Osteocyte (in vitro differentiated cells): ENCODE measurements at places on chromosomes 11 and 22. TPM values are rescaled to one million over a fixed set of nuclear protein-coding genes. Genes with fewer than 3 reads are reported as not detected.

DNA sequence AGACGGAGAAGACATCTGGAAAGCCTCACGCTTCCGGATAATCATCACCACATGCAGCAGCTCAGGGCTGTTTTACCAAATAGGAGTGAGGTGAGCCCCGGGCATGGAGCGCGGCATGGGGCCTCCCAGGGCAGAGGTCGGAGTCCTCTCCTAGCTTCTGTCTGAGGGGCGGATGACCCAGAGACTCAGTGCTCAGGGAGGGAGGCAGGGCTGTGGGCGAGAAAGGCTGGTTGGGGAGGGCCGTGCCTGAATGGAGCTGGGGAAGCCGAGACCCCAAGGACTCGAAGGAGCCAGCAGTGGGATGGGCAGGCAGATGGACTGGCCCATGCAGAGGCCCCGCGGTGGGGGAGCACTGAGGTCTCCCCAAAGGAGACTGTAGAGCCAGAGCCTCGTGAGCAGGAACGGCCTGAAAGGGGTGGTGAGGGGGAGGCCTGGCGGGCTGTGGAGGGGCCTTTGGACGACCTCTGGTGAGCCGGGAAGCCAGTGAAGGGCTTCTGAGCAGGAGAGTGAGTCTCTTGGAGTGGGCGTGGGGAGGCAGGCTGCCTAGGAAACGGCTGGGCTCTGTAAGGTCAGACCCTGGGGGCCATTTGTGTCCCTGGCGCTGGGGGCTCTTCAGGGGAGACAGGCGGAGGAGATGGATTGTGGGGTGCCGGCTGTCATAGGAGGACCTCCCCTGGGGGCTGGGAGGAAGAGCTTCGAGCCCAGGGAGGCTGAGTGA is 24.7 kb upstream of the PANX2 start:
- no peaks in the 10 kb centered on the region for H3K36me3 ChIP-seq
- H3K27ac ChIP-seq: no peak overlapping the region
- H3K4me1 ChIP-seq: peaks cover 25% of the 10 kb centered on the region

DNA sequence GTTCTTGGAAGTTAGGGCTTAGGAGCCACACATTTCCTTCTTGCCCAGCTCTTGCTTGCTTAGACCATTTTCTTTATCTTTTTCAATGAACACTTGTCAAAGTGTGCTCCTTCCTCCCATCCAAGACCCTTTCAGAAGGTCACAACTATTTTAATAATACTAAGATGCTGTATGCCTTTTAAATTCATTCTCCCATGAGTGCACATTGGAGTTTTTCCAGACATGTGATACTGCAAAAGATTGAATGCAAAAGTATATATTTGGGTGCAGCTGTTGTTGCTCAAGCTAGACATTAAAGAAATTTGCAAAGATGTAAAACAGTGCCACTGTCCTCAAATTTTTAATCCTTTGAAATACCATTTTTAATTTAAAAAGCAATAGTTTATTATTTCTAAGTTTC is 69.3 kb upstream of the TNRC6B start:
- no peak for DNase-seq
- no peaks in the 10 kb centered on the region for H3K36me3 ChIP-seq
- H3K4me3 ChIP-seq: peak overlapping the region; percentile 57
- no peaks in the 10 kb centered on the region for H3K27me3 ChIP-seq

FAM227A gene
- total RNA-seq: 2.7 and 3.5 TPM in 2 replicates

RELT gene
- 3.3 and 4.1 TPM in 2 replicates for total RNA-seq

DNA sequence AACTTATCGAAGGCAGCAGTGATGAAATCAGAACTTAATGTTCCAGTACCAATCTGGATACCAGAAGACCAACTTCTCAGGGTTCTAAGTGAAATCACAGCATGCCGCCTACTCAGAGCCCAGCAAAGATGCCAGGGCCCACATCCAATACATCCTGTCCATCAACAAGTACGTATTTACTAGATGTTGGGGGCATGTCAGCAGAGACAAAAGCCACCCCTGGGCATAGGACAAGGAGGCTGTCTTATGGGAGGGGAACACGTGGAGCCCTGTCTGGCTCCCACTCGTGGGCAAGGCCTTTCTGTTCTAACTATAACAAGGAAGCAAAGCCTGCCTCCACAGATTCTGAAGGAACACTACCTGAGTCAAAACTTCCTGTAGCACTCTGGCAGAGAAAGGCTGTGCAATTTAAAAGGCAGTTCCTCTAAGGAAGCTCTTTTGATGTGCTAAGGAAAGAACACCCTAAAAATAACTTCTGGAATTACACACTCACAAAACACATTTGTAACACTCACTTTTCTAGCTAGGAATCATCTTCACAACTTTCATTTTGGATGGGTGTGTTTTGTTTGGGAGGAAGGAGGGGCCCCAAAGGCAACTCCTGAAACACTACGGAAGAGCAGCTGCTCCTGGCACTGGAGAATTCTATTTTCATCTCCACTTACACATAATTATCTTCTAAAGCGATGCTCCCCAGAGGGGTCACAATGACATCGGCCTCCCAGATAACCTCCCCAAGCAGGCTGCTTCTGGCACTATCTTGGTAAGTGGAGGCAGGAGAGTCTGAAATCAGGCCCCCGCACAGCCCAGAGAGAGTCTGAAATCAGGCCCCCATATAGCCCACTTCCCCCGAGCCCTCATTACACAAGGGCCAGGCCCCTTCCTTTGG is 14.2 kb downstream of the SMCO4 start:
- H3K36me3 ChIP-seq: no peaks in the 10 kb centered on the region
- H3K4me3 ChIP-seq: no peak overlapping the region
- peaks cover 47% of the 10 kb centered on the region for H3K4me1 ChIP-seq
- no peaks in the 10 kb centered on the region for H3K27me3 ChIP-seq

GRCh38 chr11:110349138-110349996 is 53.0 kb upstream of the RDX start:
- H3K27me3 ChIP-seq: no peaks in the 10 kb centered on the region
- H3K4me1 ChIP-seq: peaks cover 14% of the 10 kb centered on the region
- no peak for DNase-seq
- H3K27ac ChIP-seq: peak overlapping the region; percentile 36

GRCh38 chr11:36041988-36042611 is 98.2 kb downstream of the LDLRAD3 start:
- peaks cover 3% of the 10 kb centered on the region for H3K36me3 ChIP-seq
- H3K4me3 ChIP-seq: no peak overlapping the region
- no peak overlapping the region for H3K27ac ChIP-seq

GRCh38 chr22:39428597-39429071 is 28.2 kb upstream of the MGAT3 start:
- peaks cover 19% of the 10 kb centered on the region for H3K36me3 ChIP-seq
- peaks cover 60% of the 10 kb centered on the region for H3K4me1 ChIP-seq
- no peak overlapping the region for H3K4me3 ChIP-seq
- peak; percentile 98 for DNase-seq
- no peaks in the 10 kb centered on the region for H3K27me3 ChIP-seq

DNA sequence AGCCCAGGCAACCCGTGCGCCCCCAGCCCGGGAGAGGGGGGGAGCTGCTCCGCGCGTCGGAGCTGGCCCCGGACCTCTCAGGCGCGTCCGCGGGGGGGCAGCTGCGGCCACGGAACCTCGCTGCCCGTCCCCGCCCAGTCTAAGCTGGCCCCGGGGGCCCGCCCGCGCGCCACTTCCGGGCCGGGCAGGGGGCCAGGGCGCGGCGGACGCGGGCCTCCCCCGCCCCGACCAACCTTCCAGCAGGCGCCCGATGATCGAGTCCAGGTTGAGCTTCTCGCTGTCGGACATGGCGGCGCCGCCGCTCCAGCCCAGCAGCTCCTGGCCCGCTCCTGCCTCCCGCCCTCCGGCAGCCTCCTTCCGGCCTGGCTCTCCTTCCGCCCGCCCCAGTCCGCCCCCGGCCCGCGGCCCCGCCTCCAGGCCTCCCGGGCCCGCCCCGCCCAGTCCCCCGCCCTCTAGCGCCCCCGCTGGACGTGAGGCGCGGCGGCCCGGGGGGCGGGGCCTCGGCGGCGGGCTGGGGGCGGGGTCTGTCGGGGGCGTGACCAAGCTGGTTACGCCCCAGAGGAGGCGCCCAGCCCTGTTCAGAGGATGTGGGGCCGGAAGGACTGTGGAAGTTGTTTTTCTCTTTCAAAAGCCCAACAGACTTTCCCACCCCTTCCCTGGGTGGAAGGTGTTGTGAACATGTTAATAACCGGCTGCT is at the start of gene PPP1CA:
Gene PPP1CA (minus strand): TSS at position 364 of the 697 bp plus-strand sequence. CDS start 76 bp downstream, at position 288.
- DNase-seq: peak; percentile 98
- peak within 1 kb of the TSS; percentile 78 for H3K4me3 ChIP-seq
- H3K27me3 ChIP-seq: no peaks in the 10 kb centered on the region
- peaks cover 14% of the 10 kb centered on the region for H3K36me3 ChIP-seq
- H3K27ac ChIP-seq: peak within 1 kb of the TSS; percentile 84
- H3K4me1 ChIP-seq: peaks cover 21% of the 10 kb centered on the region

BBOX1 gene
- 2.6 and 3.4 TPM in 2 replicates for total RNA-seq
